ENCODE measurements at places on chromosomes 2 and 18. TPM values are rescaled to one million over a fixed set of nuclear protein-coding genes. Genes with fewer than 3 reads are reported as not detected.

- no peaks in the 10 kb centered on the region for H3K27me3 ChIP-seq
- no peak overlapping the region for H3K27ac ChIP-seq
- peaks cover 61% of the 10 kb centered on the region for H3K36me3 ChIP-seq
Measured at GRCh38 chr2:218276986-218277755, 6.9 kb downstream of the PNKD start.

DNA sequence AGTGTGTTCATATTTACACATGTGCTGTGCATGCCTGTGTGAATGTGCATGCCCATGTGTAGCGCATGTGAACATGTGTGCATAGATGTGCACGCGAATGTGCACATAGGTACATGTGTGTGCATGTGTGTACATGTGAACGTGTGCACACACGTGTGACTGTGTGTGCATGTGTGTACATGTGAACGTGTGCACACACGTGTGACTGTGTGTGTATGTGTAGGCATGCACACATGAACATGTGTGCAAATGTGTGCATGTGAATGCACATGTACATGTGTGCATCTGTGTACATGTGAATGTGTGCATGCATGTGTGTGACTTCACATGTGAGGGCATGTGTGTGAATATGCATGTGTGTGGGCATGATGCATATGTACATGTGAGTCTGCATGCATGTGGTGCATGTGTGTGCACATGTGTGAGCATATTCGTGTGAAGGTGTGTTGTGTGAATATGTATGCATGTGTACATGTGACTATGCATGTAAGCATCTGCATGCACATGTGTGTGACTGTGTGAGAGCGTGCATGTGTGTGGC lies 122.4 kb downstream of the PTGR3 start:
- no peak for DNase-seq
- no peak overlapping the region for H3K27ac ChIP-seq
- no peaks in the 10 kb centered on the region for H3K27me3 ChIP-seq
- no peaks in the 10 kb centered on the region for H3K4me1 ChIP-seq

- no peak for DNase-seq
- no peaks in the 10 kb centered on the region for H3K27me3 ChIP-seq
- H3K4me1 ChIP-seq: no peaks in the 10 kb centered on the region
- H3K27ac ChIP-seq: no peak overlapping the region
Measured at GRCh38 chr2:38697116-38697840, 31.4 kb downstream of the GALM start.

The ASNSD1 gene
- total RNA-seq: 44.1 TPM

GRCh38 chr18:76791642-76792041 lies 30.7 kb upstream of the ZNF236 start:
- DNase-seq: no peak
- H3K27me3 ChIP-seq: no peaks in the 10 kb centered on the region
- H3K36me3 ChIP-seq: no peaks in the 10 kb centered on the region
- H3K4me1 ChIP-seq: no peaks in the 10 kb centered on the region
- no peak overlapping the region for H3K27ac ChIP-seq
- H3K4me3 ChIP-seq: no peak overlapping the region

All from sigmoid colon (tissue), 7 donors.